ENCODE measurements at places on chromosomes 12 and 14. TPM values are rescaled to one million over a fixed set of nuclear protein-coding genes. Genes with fewer than 3 reads are reported as not detected.

The HOXC10 gene
- 15.5 TPM for total RNA-seq

The ARHGAP9 gene
- 2.2 TPM for total RNA-seq

The CMKLR1 gene
- 0.23 TPM for total RNA-seq

The EXOC3L4 gene
- total RNA-seq = 0.29 TPM

The PRICKLE1 gene
- 21.6 TPM for total RNA-seq

The NOXRED1 gene
- not detected for total RNA-seq

The IGF1 gene
- not detected for total RNA-seq

The PAX9 gene
- total RNA-seq = 7.0 TPM
